ENCODE measurements at places on chromosomes 6 and 20.
A peak's percentile ranks its signal among the peaks of the same experiment; 100 is the strongest.

- no peak for DNase-seq
Observed at GRCh38 chr6:16166871-16167608, 38.2 kb downstream of the MYLIP start.

DNA sequence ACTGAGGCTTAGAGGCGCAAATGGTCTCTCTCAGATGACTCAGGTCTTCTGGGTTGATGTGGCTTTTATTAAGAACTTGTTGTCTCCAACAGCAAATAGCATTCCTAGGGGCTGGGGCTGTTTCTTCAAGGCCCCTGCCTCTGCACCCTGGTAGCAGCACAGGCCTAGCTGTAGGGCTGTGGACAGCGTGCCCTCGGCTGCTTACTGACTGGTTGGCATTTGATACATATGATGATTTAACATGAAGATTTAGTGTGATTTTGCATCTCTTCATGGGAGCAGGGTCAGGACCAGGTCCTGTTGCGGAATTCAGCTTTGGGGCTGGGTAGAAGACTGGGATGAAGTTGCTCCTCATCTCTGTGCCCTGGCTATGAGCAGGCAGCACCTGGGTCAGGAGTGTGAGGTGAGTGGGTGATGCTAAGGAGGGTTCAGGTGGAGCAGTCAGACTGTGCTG, 24.3 kb upstream of the IER3 start:
- no peak for DNase-seq

GRCh38 chr6:44534291-44534690, 146.8 kb downstream of the CDC5L start:
- no peak for DNase-seq

GRCh38 chr6:72522735-72523141, 99.1 kb upstream of the KCNQ5 start:
- DNase-seq: no peak

GRCh38 chr6:1885576-1886011, 275.9 kb downstream of the FOXC1 start:
- DNase-seq: no peak

GRCh38 chr6:16412982-16413381, 174.6 kb downstream of the GMPR start:
- DNase-seq: no peak

GRCh38 chr6:25122001-25122400, 157.2 kb upstream of the CARMIL1 start:
- no peak for DNase-seq

DNA sequence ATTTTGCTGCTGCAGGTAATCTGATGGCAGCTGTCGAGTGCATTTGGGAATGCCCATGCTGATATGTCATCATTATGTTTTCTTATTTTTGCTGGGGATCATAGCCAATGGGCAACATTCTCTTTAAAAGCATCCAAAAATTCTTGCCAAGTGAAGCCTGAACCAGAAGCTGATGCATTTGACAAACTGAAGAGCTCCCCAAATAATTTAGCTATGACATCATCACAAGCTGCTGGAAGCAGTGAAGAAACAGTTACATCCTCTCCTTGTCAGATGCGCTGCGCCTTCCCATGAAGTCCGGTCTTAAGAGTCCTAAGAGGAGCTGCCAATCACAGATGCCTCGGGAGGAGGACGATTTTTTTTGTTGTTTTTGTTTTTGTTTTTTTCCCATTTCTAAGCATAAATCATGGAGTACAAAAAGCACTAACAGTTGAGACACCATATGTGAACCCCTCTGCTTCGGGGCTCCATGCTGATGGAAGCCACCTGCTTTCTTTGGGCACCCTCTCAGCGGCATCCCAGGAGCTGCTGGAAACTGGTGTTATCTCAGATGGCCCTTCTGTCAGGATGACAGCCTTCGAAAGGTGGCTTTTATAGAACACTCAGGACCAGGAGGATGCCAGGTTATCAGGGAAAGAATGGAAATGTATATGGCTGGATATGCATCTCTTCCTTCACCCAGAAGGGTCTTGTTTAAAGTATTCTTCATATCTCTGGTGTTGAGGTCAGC, 56.1 kb upstream of the FOXQ1 start:
- DNase-seq: no peak

DNA sequence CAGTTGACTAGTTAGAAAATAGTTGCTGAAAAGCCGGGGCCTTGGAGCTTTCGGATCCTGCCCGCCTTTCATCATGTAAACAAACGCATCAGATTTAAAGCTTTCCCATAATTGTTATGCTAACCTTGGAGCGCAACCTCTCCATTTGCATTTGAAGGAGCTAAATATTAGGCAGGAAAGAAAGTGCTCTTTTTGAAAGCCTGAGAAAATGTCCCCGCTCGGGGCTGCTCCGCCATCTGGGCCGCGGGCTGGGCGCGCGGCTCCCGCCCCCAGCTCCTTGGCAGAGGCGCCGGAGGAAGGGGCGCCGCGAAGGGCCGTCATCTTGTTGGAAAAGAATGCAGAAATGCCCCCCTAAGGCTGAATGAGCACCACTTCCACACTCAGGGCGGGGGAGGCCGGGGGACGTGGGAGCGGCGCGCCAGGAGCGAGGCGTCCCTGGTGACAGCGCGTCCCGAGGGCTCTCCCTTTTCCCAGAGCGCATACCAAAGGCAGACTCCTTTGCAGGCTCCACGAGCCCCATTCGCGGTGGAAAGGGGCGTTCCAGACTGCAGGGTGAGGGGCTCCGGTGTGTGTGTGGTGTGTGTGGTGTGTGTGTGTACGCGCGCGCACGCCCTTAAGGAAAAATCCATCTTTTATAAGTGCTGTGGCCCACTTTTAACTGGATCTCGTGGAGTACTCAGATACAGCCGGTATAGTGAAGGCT, 145.6 kb upstream of the ID4 start:
- no peak for DNase-seq

DNA sequence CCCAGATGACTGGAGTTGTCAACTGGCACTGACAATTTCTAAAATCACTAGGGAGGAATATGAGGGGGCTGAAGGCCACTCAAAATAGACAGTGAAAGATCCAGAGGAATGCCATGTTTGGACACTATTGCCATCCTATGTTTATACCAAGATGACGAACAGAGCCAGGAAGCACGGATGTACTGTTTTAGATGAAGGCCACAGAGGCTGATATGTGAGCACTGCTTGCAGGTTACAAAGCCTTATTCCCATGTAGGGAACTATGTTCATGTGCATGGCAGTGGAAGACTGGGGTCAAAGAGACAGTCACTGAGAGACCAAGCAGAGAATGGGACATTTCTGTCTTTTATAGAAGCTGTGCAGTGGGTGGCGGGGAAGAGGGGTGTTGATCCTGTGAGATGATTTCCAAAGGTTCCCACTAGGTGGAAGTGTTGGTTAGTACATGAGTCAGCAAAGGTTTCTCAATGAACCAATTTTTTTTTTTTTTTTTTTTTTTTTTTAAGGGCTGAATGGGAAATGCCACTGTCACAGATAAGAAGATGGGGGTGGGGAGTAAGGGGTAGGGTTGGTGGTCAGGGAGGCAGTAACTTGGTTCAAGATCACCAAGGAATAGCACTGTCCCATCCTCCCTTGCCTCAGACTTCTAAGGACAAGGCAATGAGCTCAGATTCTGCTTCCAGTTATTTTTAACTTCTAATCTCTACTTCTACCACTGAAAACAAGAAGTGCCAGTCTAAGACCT, 46.7 kb upstream of the MOCS1 start:
- peak; percentile 26 for DNase-seq

- DNase-seq: no peak
Observed at GRCh38 chr20:62179162-62179504, 3.7 kb upstream of the MTG2 start.

DNA sequence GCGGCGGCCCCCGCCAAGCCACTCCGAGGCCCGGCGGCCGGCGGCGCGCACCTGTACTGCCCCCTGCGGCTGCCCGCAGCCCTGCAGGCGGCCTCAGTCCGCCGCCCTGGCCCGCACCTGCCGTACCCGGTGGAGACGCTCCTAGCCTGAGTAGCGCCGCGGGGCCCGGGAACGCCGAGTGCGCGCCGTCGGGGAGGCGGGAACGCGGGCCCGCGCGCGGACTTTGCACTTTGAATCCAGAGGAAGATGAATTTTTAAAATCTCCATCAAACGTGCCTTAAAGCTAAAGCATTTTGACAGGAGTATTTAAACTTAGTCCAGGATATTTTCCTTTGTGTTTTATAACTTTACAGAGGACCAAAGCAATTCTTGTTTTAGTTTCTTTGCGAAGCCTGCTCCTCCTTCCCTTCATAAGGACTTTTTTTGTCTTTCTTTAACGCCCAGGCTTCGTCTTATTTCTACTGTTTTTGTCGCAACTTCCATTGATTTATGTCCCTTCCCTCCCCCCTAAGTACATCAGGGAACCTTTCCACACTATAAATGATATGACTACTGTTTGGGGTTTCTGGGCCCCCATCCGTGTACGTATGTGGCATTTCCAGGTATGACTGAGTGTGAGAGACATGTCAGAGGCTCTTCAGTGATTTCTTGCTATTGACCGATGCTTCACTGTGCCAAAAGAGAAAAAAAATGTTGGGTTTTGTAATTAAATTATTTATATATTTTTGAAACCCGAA, 2.0 kb downstream of the FOXQ1 start:
- DNase-seq: no peak

DNA sequence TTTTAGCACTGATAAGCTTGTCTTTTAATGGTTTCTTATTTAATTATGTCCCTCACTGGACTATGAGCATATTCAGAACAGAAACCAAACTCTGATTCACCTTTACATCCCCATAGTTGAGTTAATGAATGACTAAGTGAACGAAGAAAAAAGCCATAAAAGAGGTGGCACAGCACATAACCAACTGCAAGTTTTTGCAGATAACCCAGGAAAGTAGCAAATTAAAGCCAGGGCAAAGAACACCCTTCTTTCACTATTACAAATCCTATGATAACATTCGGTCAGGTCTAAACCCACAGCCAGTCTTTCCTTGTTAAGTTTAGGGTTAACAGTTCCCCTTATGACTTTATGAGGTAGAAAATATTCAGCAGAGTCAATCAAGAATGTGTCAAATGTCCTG, 102.7 kb downstream of the RIN2 start:
- no peak for DNase-seq

- no peak for DNase-seq
Observed at GRCh38 chr20:454951-455350, 7.4 kb downstream of the TBC1D20 start.

GRCh38 chr20:49445176-49445575, 37.3 kb downstream of the KCNB1 start:
- DNase-seq: peak; percentile 49

GRCh38 chr6:81896525-81897503, 144.3 kb upstream of the TENT5A start:
- no peak for DNase-seq

GRCh38 chr6:91572878-91573277, 986.0 kb upstream of the MAP3K7 start:
- DNase-seq: no peak

DNA sequence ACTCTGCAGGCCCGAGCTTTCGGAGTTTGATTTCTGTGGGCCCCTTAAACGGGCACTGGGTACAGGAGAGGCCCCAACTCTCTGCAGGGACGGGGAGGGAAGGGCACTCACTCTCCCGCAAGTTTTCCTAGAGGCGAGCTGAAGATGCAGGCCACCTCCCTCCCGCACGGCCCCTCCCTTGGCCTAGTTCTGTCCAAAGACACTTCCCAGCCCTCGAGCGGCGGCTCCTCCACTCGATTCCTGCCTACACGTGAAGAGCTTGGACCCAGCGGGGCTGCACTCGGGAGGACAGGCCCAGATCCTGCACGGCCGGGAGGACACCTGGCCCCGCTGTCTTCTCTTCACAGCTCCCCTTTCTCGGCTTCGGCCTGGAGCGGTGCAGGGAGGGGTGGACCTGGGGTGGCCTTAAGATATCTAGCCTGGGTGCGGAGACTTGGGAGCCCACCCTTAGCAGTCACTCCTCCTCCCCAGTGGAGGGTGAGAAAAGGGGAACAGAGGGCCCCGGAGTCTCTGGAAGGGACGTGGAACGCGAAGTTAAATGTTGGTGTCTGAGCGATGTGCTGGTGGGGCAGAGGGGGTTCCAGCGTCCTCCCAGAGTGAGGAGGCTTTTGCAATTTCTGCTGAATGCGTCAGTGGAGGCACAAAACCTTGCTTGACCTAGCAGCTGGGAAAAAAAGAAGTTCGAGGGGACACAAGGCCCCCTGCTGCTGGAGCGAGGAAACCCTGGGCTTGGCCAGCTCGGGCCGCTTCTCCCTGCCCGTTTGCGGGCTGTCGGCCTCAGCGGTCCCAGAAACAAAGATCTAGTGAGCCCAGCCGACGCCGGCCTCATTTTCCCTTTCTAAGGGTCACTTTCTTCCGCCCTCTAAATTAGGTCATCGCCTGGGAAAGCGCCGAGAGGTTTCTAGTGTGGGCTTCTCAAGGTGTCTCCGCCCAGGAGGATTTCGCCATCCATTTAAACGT, 4.9 kb downstream of the OLIG3 start:
- DNase-seq: no peak

DNA sequence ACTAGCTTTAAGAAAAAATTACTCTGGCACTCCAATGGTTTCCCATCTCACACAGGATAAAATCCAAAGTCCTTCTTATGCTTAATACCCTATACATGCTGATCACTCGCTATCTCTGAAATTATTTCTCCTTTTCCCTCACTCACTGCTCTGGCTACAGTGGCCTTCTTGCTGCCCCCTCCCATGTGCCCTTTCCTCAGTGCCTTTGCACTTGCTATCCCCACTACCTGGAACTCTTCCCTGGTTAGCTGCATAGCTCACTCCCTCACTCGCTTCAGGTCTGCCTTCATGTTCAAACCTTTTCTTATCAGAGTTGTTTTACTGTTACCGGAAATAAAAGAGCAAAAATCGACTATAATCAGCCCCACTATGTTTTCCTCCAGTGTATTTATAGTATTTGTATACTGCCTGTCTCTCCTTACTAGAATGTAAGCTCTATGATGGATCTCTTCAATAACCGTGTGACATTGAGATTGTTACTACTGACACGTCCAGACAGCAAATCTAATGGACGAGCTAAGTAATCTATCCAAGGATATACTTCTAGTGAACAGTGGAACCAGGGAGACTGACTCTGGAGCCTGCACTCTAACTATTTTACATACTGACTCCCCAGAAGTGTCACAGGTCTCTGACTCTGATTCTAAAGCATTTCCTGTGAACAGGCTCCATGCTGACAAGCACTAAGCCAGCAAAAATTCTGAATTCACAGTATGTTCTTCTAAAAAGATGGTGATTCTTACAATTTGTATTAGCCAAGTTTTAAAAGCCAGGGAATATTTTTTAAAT, 25.1 kb downstream of the FKBP5 start:
- peak; percentile 49 for DNase-seq

- no peak for DNase-seq
Observed at GRCh38 chr6:28969129-28969528, 36.0 kb downstream of the ZNF311 start.

Data from H54 (cell line).